ENCODE measurements at places on chromosomes 2 and 18.

DNA sequence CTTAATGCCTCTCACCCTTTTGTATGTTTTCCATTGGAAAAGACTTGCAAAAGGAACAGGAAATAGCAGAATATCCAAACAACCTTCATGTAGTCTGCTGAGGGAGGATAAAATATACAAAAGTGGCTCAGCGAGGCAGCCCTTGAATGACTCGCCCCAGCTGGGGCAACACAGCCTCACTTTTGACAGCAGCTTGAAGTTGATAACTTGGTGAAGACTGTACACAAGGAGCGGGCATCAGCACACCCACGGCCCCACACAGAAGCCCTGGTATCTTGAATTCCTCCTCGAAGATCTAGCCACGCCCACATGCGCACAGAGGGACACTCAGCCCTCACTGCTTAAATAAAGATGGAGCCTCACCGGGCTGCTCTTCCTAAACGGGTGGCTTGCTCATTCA, 161.0 kb downstream of the IRS1 start:
- no peak for DNase-seq

GRCh38 chr2:171985076-171985475, 14.7 kb upstream of the METAP1D start:
- no peak for DNase-seq

GRCh38 chr2:177728920-177729319, 336.3 kb downstream of the AGPS start:
- DNase-seq, result no peak

GRCh38 chr2:9585486-9585885, 29.9 kb upstream of the ADAM17 start:
- DNase-seq, result no peak

DNA sequence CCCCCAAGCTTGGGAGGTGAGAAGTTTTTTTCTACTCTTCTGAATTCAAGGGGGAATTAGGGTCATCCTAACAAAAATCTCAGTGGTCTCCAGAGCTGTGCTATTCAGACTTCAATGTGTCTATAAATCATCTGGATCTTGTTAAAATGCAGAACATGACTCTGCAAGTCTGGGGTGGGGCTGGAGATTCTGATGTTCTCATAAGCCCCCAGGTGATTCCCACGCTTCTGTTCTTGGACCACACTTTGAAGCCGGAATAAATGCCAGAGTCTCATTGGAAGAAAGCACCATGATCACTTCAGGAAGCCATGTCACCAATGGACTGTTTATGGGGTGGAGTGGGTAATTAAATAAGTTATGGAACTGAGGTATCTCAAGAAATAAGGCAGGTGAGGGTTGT, 22.2 kb upstream of the SLC16A14 start:
- DNase-seq, result no peak

DNA sequence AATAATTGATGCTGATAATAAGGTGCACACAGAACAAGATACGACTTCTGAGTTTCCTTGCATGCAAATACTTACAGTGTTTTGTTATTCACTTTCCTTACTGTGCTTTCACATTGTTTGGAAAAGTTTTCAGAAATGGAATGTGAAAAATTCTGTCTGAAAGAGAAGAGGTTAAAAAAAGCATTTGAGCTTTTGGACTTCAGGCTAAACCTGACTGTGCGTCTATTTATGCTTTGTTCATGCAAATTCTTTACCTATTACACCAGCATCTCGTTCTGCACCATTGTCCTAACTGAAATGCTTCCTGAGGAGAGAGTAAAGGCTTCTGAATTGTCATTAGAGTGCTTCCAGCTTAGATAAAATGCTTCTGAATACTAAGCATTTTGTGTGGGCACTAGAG, 61.4 kb downstream of the LHCGR start:
- DNase-seq, result no peak

GRCh38 chr2:126664234-126664633, 8.3 kb downstream of the GYPC start:
- DNase-seq, result no peak

- no peak for DNase-seq
These were observed 448.8 kb downstream of the TXNL1 start for GRCh38 chr18:56189615-56190014.

GRCh38 chr2:223846515-223846914, 9.1 kb upstream of the AP1S3 start:
- peak; percentile 77 for DNase-seq

Measured in amniotic stem cell (primary cell).